ENCODE measurements at places on chromosomes 2 and 18.

GRCh38 chr2:231113489-231113888, 11.4 kb downstream of the HTR2B start:
- no peak for DNase-seq

DNA sequence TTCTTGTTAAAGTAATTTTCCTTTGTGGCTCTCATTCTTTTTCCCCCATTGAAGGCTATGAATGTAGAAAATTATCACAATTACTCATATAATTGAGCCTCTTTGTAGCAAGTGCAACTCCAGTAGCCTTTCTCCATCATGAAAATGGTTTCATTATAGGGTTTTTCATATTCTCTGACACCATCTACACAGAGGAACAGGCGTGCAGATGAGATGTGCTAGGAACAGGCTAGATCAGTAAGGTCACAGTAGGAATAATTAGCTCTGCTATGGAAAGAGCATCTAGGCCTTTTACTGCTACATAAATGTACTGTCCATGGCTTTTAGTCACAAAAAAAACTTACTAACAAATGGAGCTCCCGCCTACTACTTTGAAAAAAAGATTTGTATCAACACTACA, 12.6 kb upstream of the DLX1 start:
- DNase-seq, result no peak

GRCh38 chr18:59468821-59469220, 109.8 kb upstream of the LMAN1 start:
- DNase-seq, result no peak

DNA sequence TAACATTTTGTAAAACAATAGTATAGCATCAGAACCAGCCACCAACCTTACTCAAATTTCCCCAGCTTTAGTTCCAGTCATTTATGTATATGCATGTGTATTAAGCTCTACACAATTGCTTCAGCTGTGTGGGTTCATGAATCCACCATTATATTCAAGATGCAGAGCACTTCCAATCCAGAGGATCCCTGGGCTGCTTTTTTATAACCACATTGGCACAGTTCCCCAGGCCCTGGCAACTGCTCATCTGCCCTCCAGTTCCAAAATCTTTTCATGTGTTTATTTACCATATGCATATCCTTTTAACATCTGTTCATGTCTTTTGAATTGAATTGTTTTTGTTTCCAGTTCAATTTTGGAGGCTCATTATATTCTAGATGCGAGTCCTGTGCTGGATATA, 482.9 kb upstream of the HS6ST1 start:
- no peak for DNase-seq

DNA sequence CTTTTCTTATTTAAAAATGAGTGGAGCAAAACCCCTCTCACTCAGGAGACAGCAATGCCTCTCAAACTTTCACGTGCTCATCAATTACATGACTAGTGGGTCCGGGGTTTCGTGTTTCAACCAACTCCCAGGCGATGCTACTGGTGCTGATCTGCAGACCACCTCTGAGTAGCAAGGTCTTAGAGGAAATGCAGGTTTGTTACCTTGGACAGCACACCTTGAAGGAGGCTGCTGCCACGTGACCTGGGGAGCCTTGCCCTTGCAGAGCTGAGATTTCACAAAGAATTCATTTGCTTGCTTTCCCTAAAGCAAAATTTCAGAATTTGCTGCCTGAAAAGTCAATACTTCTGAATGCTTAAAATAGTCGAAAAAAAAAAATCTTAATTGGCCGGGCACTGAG, 32.4 kb downstream of the SMIM21 start:
- DNase-seq, result no peak

DNA sequence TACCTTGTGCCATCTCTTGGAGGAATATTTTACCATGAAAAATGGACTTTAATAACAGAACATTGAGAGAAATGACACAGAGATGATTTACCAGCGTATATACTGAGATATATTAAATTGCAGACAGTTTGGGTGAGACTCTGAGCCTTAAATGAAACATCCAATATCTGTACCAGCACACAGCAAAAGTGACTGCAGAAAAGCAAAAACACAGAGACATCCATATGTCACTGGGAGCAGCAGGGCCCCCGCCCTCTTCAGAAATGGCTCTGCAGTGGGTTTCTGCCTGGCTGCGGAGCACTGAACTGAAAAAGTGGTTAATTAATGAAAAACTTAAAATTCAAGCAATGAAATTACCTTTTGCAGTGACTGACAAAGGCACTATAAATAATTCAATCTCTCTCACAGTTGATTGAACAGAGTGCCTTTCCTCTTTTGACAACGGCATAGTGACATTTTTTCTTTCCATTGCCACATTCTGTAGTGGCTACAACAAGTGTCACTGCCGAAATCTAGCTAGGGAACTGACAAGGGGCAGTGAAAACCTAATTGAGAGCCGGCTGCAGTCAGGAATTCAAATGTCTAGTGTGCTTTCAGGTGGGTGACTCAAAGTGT, 353.4 kb downstream of the ALK start:
- DNase-seq, result no peak

DNA sequence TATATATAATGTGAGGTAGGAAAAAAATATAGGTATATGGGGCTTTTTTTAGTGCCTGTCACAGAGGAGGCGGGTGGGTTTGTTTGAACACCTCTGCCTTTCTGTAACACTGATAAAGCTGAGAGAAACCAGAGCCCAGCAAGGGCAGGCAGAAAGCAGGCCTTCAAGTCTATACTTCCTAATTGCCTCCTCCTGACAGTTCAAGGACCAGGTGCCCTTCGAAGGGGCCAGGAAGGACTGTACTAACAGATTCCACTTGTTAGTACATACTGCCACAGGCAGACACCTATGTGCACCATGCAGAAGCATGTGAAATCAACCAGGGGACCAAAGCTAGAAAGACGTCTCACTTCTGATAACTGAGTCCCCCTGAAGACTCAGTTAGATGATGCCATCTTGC, 13.8 kb downstream of the SLC1A4 start:
- DNase-seq, result no peak

GRCh38 chr2:59734743-59735142, 818.7 kb downstream of the BCL11A start:
- no peak for DNase-seq

- no peak for DNase-seq
Measured at GRCh38 chr2:23918837-23919489, 8.0 kb downstream of the ATAD2B start.
